CD4-positive, alpha-beta T cell treated with Interleukin-17A for 1 hour (primary cell): ENCODE measurements at places on chromosomes 6 and 20.

GRCh38 chr20:53937339-53937741 lies 133.1 kb downstream of the BCAS1 start:
- no peak for DNase-seq

DNA sequence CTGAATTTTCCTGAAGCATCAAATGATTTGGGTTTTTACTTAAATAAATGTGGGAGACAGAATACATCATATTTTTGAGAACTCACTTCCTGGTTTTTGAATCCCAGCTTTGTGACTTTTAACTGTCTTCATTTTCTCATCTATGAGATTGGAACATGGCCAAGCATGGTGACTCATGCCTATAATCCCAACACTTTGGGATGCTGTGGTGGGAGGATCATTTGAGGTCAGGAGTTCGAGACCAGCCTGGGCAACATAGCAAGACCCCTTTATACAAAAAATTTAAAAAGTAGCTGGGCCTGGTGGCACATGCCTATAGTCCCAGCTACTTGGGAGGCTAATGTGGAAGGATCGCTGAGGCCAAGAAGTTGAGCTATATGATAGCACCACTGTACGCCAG lies 122.3 kb downstream of the QKI start:
- no peak for DNase-seq

GRCh38 chr6:1604158-1605003 lies 5.3 kb upstream of the FOXC1 start:
- DNase-seq = peak; percentile 51

DNA sequence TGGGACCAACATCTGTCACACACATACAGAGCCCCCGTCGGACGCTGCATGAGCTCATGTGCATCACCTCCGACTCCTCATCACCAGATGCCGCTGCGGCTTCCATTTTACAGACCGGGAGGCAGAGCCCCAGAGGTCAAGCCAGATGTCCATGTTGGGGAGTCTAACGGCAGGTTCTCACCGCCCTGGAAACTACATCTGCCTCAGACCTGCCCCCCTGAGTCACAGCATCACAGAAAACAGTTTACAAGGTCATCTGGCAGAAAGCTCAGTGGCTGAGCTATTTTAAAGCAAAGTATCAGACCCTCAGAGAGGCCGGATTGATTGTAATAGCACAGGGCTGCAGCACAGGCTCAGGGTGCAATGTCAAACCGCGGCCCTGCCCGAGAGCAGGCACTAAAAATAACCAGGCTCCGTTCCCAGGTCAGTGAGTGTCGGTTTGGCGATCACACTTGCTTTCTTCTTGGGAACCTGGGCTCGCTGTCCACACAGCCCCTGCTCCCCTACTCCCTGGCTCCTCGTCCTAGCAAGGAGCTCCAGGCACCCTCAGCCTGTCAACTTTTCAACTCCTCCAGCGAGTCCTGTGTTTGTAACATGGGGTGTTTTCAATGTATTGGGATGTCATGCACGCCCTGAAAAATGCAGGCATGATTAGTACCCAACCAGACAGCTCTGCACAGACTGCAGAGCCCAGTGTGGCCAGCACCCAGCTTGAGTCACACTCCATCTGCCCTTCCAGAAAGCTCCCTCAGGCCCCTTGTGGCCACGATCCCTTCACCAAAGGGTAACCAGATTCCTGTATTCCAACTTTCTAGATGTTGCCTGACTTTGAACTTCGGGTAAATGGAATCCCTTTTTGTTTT lies 264.5 kb downstream of the CDH4 start:
- DNase-seq = no peak

GRCh38 chr6:128532136-128532535 lies 11.7 kb upstream of the PTPRK start:
- DNase-seq = no peak

- peak; percentile 56 for DNase-seq
Observed at GRCh38 chr20:44733341-44734069, 12.2 kb upstream of the KCNK15 start.

DNA sequence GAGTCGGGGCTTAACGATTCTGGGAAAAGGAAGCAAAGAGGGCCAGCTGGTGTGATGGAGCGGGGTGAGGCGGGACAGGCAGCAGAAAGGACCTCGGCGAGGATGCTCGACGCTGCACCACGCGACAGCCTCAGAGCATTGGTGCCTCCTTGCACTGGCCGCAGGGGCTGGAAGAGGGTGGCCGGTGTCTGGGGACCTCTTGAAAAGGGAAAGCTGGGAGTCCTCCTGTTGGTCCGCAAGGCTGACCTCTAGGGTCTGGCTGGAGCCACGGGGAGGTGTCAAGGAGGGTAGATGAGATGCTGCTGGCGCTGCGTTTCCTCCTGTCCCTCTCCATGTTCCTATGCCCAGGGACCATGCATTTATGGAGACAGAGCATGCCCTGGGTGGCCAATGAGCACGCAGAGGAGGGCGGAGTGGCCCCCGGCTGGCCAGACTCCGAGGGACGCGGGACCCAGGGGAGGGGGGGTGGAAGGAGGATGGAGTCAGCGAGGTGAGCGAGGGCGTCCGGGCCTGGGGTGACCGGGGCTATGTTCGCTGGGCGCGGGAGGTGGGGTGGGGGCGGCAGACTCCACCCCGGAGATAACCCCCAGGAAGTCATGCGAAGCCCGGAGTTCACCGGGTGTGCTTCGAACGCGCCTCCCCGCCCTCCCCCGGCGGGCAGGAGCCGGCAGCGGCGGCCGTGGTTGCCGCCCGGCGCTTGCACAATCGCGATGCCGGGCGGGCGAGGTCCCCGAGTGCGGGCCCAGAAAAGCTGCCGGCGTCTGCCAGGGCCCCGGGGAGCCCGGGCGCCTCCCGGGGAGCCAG lies at the start of gene CYP24A1:
Gene CYP24A1, minus strand, starts transcription at position 334 of the 804 bp plus-strand sequence. CDS start 407 bp downstream, outside the sequence.
- no peak for DNase-seq

DNA sequence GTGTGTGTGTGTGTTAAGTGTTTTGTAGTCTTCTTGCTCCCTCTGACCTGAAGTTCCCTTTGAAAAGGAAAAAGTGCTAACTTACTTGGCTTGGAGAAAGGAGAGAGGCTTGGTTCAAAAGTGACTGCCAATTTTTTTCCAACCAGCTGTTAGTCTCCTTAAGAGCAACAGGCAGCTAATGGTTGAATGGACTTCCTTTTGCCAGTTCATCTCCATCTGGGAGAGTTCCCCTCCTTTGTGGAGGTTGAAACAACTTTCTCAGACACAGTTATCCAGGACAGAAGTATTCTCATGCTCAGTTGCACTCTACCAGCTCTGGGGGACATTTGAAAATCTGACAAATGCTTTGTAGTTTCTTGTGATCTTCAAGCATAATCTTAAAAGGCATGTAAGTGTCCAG lies 4.5 kb downstream of the RIPOR2 start:
- DNase-seq = no peak

DNA sequence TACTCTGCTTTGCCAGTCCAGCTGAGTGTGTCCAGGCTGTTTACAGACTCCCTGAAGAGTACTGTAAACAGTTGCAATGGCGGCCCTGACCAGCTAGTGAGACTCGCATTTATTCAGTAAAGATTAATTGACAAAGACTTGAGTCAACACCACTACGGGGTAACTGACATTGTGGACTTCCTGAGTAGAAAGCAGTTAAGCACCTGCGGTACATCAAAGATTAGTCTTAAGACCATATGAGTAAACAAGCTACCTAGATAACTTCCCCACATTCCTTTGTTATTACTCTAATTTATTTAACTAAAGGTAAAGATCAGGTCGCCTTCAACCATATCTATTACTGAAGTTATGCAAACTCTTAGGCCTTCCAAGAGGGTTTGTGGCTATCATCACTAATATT lies 12.6 kb downstream of the VPS52 start:
- DNase-seq = no peak

GRCh38 chr6:24051942-24052589 lies 73.9 kb upstream of the NRSN1 start:
- no peak for DNase-seq

- DNase-seq = no peak
Observed at GRCh38 chr6:78243519-78243918, 590.7 kb downstream of the MEI4 start.

DNA sequence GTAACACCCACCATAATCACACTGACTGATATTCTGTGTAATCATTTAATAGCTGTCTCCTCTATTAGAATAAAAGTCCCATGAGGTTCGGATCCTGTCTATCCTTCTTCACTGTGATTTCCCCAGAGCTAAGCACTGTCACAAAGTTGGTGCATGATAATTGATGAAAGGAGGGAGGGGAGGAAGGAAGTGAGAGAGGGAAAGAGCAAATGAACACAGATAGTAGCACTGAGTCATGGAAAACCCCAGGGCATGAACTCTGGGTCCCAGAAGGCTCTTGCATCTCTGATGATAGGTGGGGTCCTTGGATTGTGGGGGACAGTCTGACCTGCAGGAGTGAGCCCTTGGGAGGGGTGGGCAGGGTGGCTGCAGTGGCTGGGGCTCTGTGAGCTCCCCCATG lies 294.1 kb downstream of the LRFN2 start:
- no peak for DNase-seq

- DNase-seq = peak; percentile 7
Observed at GRCh38 chr6:105317607-105318533, 85.0 kb downstream of the PREP start.

- no peak for DNase-seq
Observed at GRCh38 chr6:105199711-105200110, 19.9 kb upstream of the POPDC3 start.

GRCh38 chr6:37077191-37077904 lies 71.9 kb downstream of the FGD2 start:
- no peak for DNase-seq

DNA sequence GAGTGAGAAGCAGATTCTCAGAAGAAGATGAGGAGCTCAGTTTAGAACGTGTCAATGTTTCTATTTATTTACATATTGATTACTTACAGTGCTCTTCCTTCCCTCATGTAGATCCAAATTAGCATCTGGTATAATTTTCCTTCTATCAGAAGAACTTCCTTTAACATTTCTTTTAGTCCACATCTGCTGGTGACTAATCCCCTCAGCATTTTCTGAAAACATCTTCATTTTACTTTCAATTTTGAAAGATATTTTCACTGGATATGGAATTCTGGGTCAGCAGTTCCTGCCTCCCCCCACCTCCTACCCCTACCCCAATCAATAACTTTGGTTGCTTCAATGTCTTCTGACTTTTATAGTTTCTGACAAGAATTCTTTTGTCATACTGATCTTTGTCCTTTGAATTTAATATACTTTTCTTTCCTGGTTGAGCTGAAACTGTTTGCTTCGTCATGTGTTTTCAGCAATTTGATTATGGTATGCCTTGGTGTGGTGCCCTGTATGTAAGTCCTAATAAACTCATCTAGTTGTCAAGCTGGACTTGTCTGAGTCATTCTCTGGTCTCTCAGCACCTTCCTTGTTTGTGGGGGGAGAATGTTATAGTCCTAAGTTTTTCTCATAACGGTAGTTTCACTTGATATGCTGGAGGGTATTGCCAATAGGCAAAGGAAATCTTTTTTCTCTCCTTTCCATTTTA lies 57.0 kb downstream of the SMPDL3A start:
- DNase-seq = no peak

- DNase-seq = no peak
Observed at GRCh38 chr20:44097521-44098255, 89.3 kb downstream of the JPH2 start.

- no peak for DNase-seq
Observed at GRCh38 chr6:44561832-44562665, 174.5 kb downstream of the CDC5L start.

DNA sequence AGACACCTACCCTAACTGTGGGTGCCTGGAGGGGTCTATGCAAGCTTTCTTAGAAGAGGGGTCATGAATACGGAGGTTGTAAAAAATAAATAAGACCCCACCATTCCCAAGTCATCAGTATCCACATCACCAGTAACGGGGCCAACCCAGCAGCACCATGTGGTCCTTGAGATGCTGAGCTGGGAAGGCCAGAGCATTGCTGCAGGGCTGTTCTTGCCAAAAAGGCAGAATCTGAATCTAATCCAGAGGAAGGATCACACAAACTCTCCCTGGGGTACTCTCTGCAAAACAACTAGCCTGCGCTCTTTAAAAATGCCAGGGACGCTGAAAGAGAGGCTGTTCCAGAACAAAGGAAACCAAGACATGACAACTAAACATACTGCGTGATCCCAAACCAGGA lies 43.2 kb downstream of the SSR1 start:
- no peak for DNase-seq

- no peak for DNase-seq
Observed at GRCh38 chr6:166691746-166692145, 64.7 kb upstream of the RPS6KA2 start.

DNA sequence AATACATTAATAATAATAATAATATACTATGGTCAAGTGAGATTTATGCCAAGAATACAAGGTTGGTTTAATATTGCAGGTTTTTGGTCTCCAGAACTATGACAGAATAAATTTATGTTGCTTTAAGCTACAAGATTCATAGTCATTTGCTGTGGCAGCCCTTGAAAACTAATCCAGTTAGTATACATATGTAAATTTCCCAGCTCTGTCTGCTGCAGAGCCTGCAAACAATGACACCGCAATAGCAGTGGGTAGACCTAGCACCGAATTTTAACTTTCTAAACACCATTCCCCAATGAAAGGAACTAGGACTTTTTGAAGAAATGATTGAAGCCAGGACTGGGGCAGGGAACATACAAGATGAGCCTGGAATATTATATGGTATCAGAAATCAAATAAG lies 647.7 kb upstream of the NRSN1 start:
- no peak for DNase-seq

DNA sequence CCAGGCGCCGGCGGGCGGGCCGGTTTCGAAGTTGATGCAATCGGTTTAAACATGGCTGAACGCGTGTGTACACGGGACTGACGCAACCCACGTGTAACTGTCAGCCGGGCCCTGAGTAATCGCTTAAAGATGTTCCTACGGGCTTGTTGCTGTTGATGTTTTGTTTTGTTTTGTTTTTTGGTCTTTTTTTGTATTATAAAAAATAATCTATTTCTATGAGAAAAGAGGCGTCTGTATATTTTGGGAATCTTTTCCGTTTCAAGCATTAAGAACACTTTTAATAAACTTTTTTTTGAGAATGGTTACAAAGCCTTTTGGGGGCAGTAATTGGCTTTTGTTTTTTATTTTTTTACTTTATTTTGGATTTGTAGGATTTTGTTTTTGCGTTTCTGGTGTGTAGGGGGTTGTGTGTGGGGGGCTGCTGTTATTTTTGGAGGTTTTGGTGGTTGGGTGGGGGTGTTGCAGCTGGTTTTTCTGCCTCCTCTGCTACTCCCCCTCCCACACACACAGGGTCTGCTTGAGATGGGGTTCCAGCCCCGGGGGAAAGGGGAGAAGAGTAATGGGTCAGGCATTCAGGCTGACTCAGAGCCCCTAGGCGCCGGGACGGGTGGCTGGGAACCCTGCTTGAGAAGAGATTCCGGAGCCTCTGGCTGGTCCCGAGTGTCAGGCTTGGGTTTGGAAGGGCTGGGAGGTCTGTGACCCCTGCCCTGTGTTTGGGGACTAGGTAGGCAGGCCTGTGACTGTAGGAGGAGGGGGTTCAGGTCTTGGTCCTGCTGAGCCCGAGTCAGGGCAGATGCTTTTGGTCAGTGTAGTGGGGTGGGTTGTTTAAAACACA lies 2.0 kb downstream of the CEBPB start:
- DNase-seq = peak; percentile 78
